ENCODE measurements at places on chromosomes 16 and 17. TPM values are rescaled to one million over a fixed set of nuclear protein-coding genes. Genes with fewer than 3 reads are reported as not detected.
A peak's percentile ranks its signal among the peaks of the same experiment; 100 is the strongest.

GRCh38 chr16:86810062-86810461 lies 231.7 kb downstream of the FOXL1 start:
- H3K27me3 ChIP-seq = peaks cover 72% of the 10 kb centered on the region
- no peaks in the 10 kb centered on the region for H3K4me1 ChIP-seq
- no peak for DNase-seq
- H3K4me3 ChIP-seq = no peak overlapping the region

- H3K4me1 ChIP-seq = no peaks in the 10 kb centered on the region
- H3K27me3 ChIP-seq = no peaks in the 10 kb centered on the region
- H3K27ac ChIP-seq = no peak overlapping the region
- no peak overlapping the region for H3K4me3 ChIP-seq
Observed at GRCh38 chr16:83599789-83600462, 207.9 kb upstream of the HSBP1 start.

DNA sequence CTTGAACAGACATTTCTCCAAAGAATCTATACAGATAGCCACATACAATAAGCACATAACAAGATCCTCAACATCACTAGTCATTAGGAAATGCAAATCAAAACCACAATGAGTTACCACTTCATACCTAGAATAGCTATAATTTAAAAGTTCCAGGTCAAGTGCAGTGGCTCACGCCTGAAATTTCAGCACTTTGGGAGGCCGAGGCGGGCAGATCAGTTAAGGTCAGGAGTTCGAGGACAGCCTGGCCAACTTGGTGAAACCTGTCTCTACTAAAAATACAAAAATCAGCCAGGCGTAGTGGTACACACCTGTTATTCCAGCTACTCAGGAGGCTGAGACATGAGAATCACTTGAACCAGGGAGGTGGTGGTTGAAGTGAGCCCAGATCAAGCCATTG lies 19.9 kb downstream of the RANBP10 start:
- H3K36me3 ChIP-seq = no peaks in the 10 kb centered on the region
- no peaks in the 10 kb centered on the region for H3K27me3 ChIP-seq
- no peak overlapping the region for H3K4me3 ChIP-seq
- no peak overlapping the region for H3K27ac ChIP-seq

DNA sequence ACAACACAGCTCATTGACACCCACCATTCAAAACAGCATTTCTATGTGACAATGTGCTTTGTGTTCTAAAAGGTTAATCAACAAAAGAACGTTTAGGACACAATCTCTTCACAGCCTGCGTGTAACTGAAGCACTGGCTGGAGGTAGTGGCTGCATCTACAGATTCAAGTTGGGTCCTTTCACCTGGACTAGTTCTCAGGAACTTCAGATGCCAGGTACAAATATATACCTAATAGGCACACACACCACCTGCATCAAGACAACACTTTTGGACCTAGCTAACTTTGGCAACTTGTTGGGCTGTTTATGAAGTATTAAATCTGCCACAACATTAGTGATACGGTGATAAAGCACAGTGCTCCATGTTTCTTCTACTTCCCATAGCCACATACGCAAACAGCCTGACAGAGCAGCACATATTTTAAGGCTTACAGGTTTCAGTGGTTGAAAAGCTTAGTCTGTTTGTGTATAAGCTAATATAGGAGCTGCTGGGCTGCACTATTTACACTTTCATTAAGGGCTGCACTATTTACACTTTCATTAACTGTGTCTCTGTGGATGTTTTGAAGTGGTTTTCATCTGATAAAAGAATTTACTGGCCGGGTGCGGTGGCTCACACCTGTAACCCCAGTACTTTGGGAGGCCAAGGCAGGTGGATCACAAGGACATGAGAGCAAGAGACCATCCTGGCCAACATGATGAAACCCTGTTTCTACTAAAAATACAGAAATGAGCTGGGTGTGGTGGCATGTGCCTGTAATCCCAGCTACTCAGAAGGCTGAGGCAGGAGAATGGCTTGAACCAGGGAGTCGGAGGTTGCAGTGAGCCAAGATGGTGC lies 132.6 kb downstream of the PARN start:
- peaks cover 4% of the 10 kb centered on the region for H3K36me3 ChIP-seq
- no peak overlapping the region for H3K4me3 ChIP-seq
- no peaks in the 10 kb centered on the region for H3K27me3 ChIP-seq
- DNase-seq = no peak
- no peak overlapping the region for H3K27ac ChIP-seq
- peaks cover 55% of the 10 kb centered on the region for H3K4me1 ChIP-seq

GRCh38 chr16:25014500-25015147 lies 545 bp downstream of the ARHGAP17 start:
- H3K4me3 ChIP-seq = peak overlapping the region; percentile 78
- peaks cover 8% of the 10 kb centered on the region for H3K36me3 ChIP-seq
- peak overlapping the region; percentile 95 for H3K27ac ChIP-seq
- no peaks in the 10 kb centered on the region for H3K27me3 ChIP-seq
- DNase-seq = peak; percentile 45

GRCh38 chr17:39935909-39936308 lies 8.4 kb downstream of the LRRC3C start:
- no peak for DNase-seq
- no peak overlapping the region for H3K4me3 ChIP-seq
- H3K27me3 ChIP-seq = no peaks in the 10 kb centered on the region

GRCh38 chr17:75697651-75698291 lies 23.5 kb upstream of the ITGB4 start:
- peak; percentile 65 for DNase-seq
- H3K4me1 ChIP-seq = peaks cover 87% of the 10 kb centered on the region
- no peak overlapping the region for H3K4me3 ChIP-seq
- H3K27ac ChIP-seq = peak overlapping the region; percentile 84

GRCh38 chr17:67183531-67183930 lies 61.5 kb downstream of the HELZ start:
- H3K4me1 ChIP-seq = peaks cover 8% of the 10 kb centered on the region
- no peak overlapping the region for H3K27ac ChIP-seq
- H3K4me3 ChIP-seq = no peak overlapping the region
- peaks cover 34% of the 10 kb centered on the region for H3K36me3 ChIP-seq

DNA sequence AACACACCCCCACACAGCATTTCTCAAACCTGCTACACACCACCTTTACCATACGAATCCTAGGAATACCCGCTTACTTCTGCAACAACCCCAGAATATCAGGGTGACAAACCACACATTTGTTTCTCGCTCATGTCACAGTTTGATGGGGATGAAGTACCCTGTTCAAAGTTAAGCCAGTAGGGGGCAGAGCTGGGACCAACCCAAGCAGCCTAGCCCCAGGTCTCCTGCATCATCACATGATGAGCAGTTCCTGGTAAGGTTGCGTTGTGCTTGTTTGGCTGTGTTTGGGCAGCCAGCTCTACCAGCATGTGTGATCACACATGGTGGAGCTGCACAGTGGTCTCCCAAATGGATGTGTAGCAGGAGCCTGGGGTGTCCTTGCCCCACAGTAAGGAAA lies 103.6 kb upstream of the C16orf82 start:
- H3K27me3 ChIP-seq = no peaks in the 10 kb centered on the region
- no peaks in the 10 kb centered on the region for H3K4me1 ChIP-seq
- no peak overlapping the region for H3K27ac ChIP-seq
- DNase-seq = no peak
- no peak overlapping the region for H3K4me3 ChIP-seq

DNA sequence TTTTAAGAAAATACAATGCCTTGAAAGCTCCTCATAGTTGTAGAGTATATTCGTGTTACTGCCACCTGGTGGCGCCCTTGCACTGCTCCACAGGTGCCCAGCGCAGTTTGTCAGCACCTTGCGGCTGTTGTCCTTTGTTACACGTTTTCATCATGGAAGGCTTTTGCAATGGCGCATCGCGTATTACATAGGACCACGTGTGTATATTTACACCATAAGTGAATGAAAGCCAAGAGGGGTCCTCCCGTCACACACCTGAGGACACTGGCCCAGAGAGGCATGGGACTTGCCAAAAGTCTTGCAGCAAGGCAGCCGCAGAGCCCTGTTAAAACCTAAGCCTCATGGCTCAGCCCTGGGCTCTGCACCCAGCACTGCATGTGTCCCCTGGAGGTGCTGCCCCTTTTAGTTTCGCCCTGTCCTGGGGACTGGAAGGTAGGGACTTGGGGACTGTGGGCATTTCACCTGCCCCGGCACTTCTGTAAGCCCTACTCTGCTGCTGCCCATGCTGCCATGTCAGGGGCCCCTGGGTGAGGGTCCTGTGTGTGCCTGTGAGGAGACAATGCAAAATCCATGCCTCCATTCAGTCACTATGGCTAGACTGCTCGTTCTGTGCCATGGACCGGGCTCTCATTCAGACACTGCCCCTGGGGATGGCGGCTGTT lies 24.3 kb downstream of the POLR3E start:
- peaks cover 10% of the 10 kb centered on the region for H3K4me1 ChIP-seq
- H3K36me3 ChIP-seq = peaks cover 99% of the 10 kb centered on the region
- H3K27ac ChIP-seq = no peak overlapping the region
- no peaks in the 10 kb centered on the region for H3K27me3 ChIP-seq
- DNase-seq = peak; percentile 92
- no peak overlapping the region for H3K4me3 ChIP-seq

DNA sequence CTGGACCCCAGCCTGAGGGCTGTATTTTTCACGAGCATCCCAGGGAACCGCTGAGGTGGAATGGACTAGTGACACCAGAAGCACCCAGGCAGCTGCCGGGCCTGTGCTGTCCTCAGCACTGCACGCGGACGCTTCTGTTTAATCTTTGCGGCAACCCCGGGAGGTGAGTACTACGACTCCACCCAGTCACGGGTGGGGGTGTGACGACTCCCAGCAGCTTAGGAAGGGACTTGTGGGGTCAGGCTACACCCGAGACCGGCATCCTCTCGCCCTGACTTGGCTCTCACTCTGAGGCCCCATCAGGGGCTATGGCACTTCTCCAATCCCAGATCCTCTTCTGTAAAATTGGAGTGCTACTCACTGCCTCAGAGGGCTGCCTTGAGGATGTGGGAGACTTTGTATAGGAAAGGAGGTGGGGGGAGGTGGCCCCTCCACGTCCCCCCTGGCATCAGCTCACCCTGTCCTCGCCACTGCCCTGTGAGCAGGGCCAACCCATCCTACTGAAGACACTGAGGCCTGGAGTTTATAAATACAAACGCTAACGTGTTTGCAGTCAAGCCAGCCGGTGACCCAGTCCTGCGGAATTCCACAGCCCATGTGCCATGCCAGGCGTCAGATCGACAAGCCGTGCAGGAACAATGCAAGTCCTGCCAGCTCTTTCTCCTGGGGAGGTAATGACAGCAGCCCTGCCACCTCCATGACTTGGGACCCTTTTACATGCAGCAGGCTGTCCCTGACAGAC lies 44.4 kb downstream of the PPL start:
- peaks cover 88% of the 10 kb centered on the region for H3K36me3 ChIP-seq
- no peak for DNase-seq
- no peak overlapping the region for H3K27ac ChIP-seq
- H3K4me3 ChIP-seq = no peak overlapping the region
- no peaks in the 10 kb centered on the region for H3K4me1 ChIP-seq
- H3K27me3 ChIP-seq = no peaks in the 10 kb centered on the region

GRCh38 chr16:67404740-67405226 lies 11.5 kb upstream of the TPPP3 start:
- no peaks in the 10 kb centered on the region for H3K27me3 ChIP-seq
- H3K27ac ChIP-seq = peak overlapping the region; percentile 77
- peak; percentile 88 for DNase-seq
- no peak overlapping the region for H3K4me3 ChIP-seq

DNA sequence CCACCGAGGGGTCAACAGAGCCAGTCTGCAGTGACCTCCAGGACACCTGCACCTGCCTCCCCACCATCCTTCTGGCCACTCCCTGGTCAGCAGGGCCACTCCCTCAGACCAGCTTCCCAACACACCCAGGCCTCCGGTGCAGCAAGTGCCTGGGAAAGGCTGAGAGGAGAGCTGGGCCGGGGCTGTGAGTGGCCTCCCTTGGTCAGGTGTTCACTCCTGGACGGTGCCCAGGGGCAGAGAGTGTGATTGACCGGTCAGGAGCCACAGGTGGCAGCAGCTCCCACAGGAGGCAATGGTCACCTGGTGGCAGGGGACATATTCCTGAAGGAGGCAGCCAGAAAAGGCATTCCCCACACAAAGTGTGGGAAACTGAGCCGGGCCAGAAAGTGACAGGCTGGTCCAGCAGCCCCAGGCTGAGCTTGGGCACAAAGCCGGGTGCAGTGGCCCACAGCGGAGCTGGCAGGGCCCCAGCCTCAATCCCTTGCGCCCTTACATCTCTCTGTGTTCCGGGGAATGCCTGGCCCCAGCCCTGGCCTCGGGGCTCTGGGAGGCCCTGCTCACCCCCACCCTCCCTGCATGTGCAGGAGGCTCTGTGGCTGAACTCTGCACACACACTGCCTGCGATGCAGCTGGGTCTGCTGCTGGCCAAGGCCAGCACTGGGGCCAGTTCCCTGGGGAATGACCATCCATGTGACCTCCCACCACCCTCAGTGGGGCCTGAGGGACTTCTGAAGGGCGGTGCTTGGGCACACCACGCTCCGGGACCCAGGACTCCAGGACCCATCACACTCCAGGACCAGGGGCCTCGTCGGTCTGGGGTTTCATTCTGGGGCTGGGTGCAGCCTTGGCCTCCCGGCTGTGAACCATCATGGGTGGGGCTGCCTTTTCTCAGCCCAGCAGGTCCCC lies 1.2 kb upstream of the C17orf99 start:
- peak; percentile 93 for DNase-seq
- no peak overlapping the region for H3K4me3 ChIP-seq
- peaks cover 59% of the 10 kb centered on the region for H3K4me1 ChIP-seq
- H3K27me3 ChIP-seq = no peaks in the 10 kb centered on the region
- no peaks in the 10 kb centered on the region for H3K36me3 ChIP-seq
- peak overlapping the region; percentile 75 for H3K27ac ChIP-seq

DNA sequence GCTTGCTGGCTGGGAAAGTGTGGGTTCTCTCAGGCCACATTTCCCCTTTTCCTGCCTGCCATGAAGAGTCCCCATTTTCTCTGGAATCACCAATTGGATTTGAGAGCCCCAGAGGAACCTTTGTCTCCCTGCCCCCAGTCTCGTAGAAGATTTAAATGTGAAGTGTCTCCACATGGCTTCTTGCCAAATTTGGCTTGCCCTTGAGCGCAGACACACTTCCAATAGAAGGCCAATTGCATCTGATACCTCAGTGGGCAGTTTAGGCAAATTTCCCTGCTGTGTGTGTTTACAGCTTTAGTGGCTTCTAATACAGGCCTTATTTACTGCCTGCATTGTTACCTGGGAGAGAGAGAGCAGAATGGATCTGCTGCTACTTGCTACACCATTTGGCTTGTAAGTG lies 29.7 kb downstream of the CDK5R1 start:
- no peaks in the 10 kb centered on the region for H3K27me3 ChIP-seq
- H3K4me1 ChIP-seq = peaks cover 20% of the 10 kb centered on the region
- no peak for DNase-seq
- no peak overlapping the region for H3K27ac ChIP-seq
- no peaks in the 10 kb centered on the region for H3K36me3 ChIP-seq

CCDC102A gene
- 2.3 TPM for polyA plus RNA-seq

CEP112 gene
- polyA plus RNA-seq = 9.0 TPM

GRB7 gene
- 34.7 TPM for polyA plus RNA-seq

AGRP gene
- not detected for polyA plus RNA-seq

CD300H gene
- not detected for polyA plus RNA-seq

GDPD1 gene
- 0.40 TPM for polyA plus RNA-seq

CACNG5 gene
- not detected for polyA plus RNA-seq
